Left renal cortex interstitium (tissue), 4 donors: ENCODE measurements at places on chromosomes 13 and 19. TPM values are rescaled to one million over a fixed set of nuclear protein-coding genes. Genes with fewer than 3 reads are reported as not detected.

Gene ERCC1
- polyA plus RNA-seq: 98.2 TPM

Gene PSG1
- polyA plus RNA-seq: 0.08 TPM

Gene COL5A3
- 0.78 TPM for polyA plus RNA-seq

- no peak for DNase-seq
These were observed 100.4 kb downstream of the SLC10A2 start for GRCh38 chr13:102965802-102966201.

- DNase-seq: no peak
These were observed 4.0 kb upstream of the RB1 start for GRCh38 chr13:48299591-48299990.

GRCh38 chr19:48466561-48467325 is 2.4 kb upstream of the CYTH2 start:
- no peak for DNase-seq

DNA sequence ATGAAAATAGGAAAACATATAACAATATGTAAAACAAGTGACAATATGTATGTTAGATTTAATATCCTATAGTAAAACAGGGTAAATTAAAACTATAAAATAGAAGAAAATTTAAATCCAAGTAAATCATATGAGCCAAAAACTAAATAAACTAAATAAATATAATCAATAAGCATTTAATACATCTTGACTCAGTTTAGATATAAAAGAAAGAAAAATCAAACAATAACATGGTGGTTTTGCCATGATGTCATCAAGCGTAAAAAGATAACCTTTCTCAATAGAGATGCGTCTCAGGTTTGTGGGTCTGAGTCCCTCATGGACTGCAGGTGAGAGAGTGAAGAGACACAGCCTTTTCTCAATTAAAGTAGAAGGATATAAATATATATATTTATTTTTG is 26.6 kb upstream of the ZNF331 start:
- no peak for DNase-seq
